Brain (organoid and tissue), 16 donors: ENCODE measurements at places on chromosomes 3 and 15.
A peak's percentile ranks its signal among the peaks of the same experiment; 100 is the strongest.

GRCh38 chr15:31077941-31078340 is 23.6 kb downstream of the TRPM1 start:
- DNase-seq: no peak

GRCh38 chr3:32577581-32578556 is 7.2 kb upstream of the DYNC1LI1 start:
- no peak for DNase-seq

- no peak for DNase-seq
These were observed 52.6 kb downstream of the IQCH start for GRCh38 chr15:67307156-67307555.

- no peak for DNase-seq
These were observed 362.3 kb upstream of the GOLIM4 start for GRCh38 chr3:168457954-168458539.

- DNase-seq: peak; percentile 21
These were observed 5.5 kb downstream of the SHOX2 start for GRCh38 chr3:158100681-158101080.

- DNase-seq: no peak
These were observed 56.1 kb upstream of the TRPM1 start for GRCh38 chr15:31157644-31158069.

DNA sequence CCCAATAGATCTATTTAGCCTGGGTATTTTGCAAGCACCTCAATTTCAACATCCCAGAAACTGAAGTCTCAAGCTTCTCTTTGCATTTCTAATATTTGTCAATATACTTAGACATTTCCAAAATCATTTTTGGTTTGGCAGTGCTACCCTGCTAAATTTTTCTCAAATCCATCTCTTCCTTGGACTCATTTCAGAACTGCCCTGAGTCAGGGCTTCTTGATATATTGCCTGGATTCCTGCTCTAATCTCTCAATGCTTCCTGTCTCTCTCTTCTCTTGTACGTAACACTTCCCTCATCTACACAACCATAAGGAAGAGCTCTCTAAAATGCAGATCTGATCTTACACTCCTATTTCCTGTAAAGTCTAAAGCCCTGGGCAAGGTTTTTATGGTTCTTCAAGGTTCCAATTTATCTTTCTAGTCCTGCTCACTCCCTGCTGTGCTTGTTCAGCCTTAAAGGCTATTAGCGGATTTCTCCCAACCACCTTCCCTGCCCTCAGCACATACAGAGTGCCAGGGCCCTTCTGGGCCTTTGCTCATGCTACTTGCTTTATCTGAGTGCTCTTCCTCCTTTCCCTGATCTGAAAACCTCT is 53.0 kb upstream of the MME start:
- no peak for DNase-seq

- no peak for DNase-seq
These were observed 78.5 kb downstream of the TRANK1 start for GRCh38 chr3:36866368-36866767.

DNA sequence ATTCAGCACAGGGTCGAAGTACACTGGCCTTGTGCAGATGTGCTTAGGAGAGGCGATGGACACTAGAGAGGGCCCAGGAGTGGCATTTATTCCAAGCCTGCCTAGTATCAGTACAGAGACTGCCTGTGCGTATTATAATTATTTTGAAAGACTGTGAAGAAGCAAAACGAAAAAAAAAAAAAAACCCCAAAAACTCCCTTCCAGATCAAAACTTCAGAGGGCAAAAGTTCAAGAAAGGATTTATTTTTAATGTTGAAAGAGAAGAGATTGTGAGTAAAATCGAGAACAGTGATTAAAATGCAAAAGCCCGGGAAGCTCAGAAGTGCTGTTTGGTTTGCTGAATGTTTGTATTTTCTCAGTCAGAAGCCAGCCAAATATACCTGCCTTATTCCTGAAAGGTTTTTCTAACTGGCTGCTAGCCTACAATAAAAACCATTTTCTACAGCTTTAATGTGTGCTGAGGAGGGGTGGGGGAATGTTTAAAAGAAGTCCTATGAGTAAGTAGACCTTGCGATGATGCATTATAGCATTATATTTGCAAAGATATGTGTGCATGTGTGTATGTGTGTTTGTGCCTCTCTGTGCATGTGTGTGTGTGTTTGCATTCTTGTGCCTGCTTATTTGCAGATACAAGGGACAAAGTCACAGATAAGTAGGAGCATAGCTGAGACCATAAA is 19.3 kb upstream of the LZTFL1 start:
- DNase-seq: no peak
